ENCODE measurements at places on chromosomes 7 and 10.

DNA sequence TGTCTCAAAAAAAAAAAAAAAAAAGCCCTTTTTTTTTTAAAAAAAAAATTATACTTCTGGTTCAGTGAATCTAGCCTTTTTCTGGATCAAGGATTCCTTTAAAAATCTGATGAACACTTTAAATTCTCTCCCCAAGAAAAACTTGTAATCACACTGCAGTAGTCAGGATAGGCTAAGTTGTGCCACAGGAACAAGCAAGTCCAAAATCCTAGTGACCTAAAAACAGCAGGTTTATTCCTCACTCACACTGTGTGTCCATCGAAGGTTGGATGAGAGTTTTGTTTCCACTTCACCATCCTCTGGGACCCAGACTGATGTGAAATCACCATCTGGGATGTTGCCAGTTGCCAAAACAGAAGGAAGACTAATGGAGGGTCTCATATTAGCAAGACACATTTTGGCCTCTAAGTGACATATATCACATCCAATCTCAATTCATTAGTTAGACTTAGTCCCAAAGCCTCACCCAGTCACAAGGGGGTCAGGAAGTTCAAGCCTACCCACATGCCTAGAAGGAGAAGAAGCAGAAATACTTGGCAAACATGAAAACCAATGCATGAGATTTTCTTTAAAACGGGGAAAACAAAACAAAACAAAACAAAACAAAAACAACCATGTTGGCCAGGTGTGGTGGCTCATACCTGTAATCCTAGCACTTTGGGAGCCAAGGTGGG lies 32.7 kb downstream of the CYP17A1 start:
- DNase-seq: no peak

DNA sequence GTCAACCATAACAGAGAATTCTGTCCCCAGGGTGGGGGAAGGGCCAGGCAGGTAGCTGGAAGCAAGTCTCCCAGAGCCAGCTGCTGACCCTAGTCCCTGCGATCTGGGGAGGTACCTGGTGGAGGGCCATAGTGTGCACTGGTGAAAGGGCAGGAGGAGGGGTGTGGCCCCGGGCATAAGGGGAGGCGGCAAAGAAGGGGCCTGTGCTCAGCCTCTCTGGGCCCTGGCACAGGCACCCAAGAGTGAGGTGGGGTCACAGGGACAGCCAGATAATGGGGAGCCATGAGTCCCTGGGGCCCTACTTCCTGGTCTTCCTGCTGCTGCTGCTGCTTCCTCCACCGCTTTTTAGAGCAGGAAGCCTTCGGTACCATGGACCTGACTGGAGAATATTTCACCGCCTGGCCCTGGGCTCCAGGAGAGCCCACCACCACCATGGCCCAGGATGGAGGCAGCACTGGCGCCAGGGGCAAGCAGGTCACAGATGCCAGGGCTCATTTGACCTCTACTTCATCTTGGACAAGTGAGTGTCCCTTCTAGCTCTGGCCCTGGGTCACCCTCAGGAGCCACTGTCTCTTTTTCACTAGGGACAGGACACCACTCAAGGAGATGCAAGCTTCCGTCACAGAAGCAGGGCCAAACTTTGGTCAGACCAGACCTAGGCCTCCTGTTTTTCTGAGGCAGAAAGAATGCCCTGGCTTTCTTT lies at the start of gene ANTXRL:
Gene ANTXRL, plus strand, starts transcription at position 7 of the 703 bp plus-strand sequence. Its CDS starts 266 bp downstream, at position 273.
- no peak for DNase-seq

GRCh38 chr7:67413670-67414069 lies 417.0 kb downstream of the TYW1 start:
- no peak for DNase-seq

- no peak for DNase-seq
Observed at GRCh38 chr7:121178452-121178851, 150.3 kb upstream of the WNT16 start.

DNA sequence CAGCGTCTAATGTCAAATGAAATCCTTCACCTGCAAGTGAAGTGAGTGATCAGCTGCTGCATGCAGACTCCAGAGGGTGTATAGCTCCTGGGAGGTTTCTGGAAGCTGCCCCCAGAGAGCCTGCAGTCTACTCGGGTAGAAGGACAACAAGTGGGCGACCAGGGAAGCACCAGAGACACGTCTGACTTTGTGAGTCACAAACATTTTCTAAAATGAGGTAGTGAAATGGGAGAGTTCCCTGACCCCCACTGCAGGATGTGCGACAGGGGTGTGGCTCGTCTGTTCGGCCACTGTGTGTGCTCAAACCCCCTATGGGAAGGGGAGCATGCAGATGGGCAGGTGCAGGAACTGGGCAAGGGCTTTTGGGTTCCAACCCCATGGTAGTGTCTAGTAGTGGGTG lies 177.1 kb upstream of the PRKCQ start:
- no peak for DNase-seq

DNA sequence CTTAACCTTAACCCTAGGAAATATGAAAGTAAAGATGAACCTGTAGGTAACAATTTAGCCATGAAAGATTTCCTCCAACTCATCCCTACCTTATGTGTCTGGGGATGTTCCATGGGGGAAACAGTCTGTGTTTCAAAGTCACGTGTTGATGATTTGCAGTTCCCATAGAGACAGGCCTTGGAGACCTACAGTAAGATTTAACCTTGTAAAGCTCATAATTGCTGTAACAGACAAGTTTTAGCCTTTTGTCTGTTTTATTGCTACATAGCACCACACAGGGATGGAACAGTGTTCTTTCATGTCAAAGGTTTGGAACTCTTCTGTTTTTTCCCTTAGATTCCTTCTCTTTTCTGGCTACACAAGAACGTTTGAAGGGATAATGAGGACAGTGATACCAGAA lies 35.2 kb upstream of the ITGA8 start:
- DNase-seq: no peak

DNA sequence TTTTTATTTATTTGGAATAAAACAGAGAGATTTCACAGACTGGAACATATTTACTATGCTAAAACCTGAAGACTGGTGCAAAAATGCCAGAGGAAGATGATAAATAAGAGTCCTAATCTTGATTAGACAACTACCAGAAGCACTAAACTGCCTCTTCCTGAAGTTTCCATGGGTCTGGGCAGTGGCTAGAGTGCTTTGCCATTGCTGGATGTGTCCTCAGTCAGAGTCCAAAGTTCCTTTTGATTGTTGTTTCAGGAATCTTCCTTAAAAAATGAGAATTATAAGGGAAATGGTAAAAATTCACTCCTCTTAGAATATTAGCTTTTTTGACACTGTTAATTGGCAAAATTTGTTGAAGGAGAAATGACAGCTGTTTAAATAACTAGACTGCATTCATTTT lies 86.3 kb upstream of the AHR start:
- no peak for DNase-seq

DNA sequence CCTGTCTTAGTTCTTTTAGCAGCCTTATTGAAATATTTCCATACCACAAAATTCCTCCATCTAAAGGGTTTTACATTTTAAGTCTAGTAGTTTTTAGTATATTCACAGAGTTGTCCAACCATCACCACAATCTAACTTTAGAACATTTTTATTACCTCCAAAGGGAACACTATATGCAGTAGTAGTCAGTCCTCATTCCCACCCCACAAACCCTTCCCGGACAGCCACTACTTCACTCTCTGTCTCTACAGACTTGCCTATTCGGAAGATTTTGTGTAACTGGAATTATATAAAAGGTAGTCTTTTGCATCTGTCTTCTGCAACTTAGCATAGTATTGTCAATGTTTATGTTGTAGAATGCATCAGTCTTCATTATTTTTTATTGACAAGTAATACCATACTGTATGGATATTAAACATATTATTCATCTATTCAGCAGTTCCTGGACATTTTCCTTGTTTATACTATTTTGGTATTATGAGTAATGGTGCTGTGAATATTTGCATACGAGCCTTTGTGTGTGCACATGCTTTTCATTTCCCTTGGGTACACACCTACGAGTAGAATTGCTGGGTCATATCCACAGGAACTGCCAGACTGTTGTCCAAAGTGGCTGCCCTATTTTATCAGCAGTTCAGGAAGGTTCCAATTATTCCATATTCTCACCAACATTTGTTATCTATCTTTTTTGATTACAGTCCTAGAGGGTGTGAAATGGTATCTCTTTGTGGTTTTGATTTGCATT lies 60.9 kb upstream of the LANCL2 start:
- no peak for DNase-seq

- DNase-seq: no peak
Observed at GRCh38 chr7:72037516-72037915, 374.6 kb downstream of the CALN1 start.

GRCh38 chr10:64379898-64380297 lies 858.7 kb downstream of the REEP3 start:
- DNase-seq: no peak

DNA sequence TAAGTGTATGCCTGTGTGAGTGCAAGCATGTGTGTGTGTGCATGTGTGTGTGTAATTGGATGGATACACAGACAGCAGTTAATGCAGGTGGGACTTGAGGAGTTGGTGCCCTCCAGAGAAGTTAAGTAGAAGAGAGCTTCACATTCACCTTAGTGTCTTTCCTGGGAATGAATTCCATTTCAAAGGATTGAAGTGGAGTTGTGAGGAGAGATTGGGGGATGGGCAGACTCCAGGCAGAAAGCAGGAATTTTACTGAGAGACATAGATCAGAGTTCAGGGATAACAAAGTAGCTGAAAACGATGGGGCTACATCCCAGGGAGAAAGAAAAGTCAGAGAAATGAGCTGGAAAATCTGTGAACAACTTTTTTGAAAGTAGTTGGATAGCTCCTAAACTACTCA lies 464.4 kb downstream of the TCERG1L start:
- no peak for DNase-seq

- no peak for DNase-seq
Observed at GRCh38 chr7:112001091-112001826, 204.9 kb downstream of the DOCK4 start.

DNA sequence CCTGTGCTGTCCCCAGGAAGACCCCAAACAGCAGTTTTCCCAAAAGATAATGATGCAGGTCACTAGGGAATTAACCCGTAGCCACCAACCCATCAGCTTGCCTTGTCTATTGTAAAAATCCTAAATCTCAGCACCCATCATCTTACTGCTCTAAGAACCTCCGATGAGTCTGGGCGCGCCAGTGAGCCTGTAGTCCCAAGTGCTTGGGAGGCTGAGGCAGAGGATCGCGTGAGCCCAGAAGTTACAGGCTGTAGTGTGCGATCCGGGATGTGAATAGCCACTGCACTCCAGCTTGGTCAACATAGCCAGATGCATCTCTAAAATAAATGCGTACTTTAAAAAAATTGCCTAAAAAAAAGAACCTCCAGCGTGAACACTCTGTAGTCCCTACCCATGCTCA lies 951 bp downstream of the AS3MT start:
- no peak for DNase-seq

GRCh38 chr7:148014541-148014940 lies 576.0 kb upstream of the C7orf33 start:
- no peak for DNase-seq

GRCh38 chr10:11588873-11589574 lies 22.4 kb downstream of the USP6NL start:
- no peak for DNase-seq

- DNase-seq: no peak
Observed at GRCh38 chr7:39695852-39696586, 72.6 kb downstream of the RALA start.

DNA sequence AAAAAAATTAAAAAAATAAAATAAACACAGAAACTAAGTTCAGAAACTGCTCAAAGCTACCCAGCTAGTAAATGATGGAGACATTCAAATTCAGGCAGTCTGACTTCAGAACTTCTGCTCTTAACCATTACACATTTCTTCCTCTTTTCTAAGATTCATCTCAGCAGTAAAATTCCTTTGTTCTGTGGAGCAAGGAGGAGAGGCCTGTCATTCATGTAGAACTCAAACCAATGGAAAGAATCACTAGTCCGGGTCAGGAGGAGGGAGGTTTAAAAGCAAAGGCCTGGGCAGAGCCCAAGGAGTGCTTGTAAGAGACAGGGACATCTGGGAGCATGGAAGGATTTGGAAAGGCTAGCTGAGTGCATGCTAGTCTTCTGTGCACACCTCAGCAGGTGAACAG lies 37.9 kb upstream of the DNAJB12 start:
- DNase-seq: no peak

Measured in activated CD4-positive, alpha-beta T cell treated with anti-CD3 and anti-CD28 coated beads, Interleukin-2, amount 50 U/mL, for 24 hours (primary cell).